ENCODE measurements at places on chromosomes 3 and 15.

DNA sequence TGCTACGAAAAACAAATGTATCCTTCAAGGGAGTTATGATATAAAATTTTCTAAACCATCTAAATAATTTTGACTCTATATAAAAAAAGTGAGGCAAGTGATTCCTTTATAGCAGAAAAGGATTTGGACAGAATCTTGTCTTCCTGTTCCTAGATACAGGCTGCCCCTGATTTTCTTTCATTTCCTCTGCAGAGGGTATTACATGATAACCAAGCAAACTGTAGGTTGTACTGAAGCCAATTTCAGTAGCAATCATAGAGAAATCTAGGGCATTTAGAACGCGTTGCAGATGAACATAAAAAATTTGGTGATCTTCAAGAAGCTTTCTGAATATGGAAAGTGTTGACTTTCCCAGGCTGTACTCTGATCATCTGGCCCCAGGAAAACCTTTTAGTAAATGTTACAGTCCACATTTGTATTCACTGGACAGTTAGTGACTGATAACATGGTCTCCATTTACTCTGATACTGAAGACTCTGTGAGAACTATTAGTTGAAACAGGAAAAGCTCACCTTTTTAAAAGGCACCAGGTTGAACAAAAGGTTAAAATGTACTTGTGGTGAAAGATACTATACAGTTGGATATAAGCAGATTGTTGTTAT lies 9.1 kb upstream of the UTS2B start:
- DNase-seq, result no peak

GRCh38 chr3:188747489-188747888 lies 424.3 kb upstream of the TPRG1 start:
- no peak for DNase-seq

DNA sequence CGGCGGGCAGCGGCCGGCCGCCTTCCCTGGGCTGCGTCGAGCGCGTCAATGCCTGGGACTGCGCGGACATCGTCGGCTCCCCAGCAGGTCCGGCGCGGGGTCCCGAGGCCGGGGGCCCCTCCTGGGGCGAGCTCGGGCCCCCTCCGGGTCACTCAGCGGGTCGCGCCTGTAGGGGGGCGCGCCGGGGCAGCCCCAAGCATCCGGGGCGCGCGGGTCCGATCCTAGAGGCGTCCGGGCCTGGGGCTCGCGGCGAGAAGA lies 725 bp downstream of the TLE3 start:
- no peak for DNase-seq

GRCh38 chr15:62506217-62506805 lies 341.2 kb upstream of the C2CD4B start:
- DNase-seq, result peak; percentile 75
